ENCODE measurements at places on chromosomes 16 and 17.

DNA sequence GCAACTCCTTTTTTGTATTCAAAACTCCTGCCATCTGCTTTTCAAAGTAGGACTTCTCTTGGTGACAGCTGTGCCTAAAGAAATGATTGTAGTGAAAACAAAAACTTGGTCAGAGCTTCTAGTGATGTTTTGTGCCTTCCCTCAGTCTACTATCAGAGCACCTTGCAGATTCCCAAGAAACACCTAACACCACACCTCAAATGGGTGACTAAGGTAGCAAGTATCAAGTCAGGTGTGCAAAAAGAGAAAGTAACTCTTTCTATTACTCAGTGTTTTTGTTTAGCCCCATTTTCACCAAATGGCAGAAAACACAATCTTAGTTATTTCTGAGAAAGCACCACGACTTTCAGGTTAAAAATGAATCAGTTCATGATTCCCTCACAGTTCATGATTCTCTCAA, 2.0 kb upstream of the PMFBP1 start:
- no peak for DNase-seq

DNA sequence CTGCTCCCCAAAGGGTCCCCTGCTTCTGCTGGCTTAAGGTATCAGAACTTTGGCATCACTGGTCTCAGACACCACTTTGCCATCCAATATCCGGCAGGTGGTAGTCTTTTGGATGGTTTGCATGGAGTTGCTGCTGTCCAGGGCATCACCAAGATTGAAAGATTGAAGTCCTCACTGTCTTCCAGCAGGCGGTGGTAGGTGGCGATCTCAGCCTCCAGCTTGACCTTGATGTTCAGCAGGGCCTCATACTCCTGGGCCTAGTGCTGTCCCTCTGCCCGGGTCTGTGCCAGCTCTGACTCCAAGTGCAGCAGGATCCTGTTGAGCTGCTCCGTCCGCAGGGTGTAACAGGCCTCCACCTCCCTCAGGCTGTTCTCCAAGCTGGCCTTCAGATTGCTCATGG, 43.0 kb upstream of the TMEM97 start:
- no peak for DNase-seq

- DNase-seq, result peak; percentile 64
Observed at GRCh38 chr17:79400989-79401703, 209.7 kb downstream of the RBFOX3 start.

DNA sequence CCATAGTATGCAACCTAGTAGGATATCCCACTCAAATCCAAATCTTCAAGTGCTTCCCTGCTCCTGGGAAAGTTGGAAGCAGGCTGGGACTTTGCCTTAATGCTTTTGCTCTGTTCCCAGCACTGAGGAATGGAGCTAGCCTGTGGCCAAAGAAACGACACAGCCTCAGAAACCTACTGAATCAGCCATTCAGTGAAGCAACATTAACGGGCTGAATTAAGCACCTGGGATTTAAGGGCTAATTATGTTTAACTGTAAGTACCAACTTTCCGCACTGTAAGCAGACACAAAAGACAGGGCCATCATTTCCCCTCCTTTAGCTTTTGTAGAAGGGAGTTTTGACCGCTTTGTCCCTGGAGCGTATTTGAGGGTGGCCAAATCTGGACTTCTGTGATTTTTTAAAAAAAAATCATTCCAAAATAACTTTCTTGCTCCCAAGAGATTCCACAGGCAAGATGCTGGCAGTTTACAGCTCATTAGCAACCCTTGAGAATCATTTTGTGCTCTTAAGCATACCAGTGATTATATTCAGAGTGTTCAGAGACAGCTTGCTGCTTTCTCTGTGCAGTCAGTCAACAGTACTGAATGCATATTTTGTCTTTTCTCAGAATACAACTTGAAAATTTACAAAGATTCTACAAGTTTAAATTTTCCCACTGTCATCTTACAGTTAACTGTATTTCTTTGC, 17.6 kb upstream of the NOL11 start:
- DNase-seq, result no peak

GRCh38 chr17:15650741-15651582, 31.5 kb upstream of the FBXW10B start:
- no peak for DNase-seq

DNA sequence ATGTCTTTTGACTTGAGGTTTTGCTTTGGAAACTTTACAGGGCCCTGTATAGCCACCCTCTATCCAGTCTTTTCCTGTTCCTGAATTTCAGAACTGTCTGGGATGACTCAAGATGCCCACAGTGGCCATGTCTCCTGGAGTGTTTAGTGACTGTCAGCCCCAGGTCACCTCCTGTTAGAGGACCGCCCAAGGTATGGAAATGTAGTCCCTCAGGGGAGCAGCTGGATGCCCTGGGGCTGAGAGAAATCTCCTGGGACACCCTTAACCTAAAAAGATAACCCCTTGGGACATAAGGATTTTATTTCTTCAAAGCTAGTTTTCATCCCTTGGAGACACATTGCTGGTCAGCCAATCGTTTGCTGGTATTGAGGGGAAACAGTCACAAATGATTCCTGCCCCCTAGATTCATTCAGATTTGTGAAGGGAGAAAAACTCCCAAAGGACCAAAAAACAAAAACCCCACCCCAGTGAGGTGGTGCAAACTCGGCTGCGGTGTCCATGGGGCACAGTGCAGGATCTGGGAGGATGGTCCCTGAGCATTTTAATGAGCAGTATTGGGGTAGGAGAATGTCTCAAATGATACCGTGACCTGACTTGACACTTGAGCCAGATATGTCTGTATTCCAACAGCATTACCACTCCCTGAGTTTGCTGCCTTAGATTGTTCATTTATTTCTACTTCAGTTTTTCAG, 1.7 kb downstream of the ZNF267 start:
- DNase-seq, result peak; percentile 14

DNA sequence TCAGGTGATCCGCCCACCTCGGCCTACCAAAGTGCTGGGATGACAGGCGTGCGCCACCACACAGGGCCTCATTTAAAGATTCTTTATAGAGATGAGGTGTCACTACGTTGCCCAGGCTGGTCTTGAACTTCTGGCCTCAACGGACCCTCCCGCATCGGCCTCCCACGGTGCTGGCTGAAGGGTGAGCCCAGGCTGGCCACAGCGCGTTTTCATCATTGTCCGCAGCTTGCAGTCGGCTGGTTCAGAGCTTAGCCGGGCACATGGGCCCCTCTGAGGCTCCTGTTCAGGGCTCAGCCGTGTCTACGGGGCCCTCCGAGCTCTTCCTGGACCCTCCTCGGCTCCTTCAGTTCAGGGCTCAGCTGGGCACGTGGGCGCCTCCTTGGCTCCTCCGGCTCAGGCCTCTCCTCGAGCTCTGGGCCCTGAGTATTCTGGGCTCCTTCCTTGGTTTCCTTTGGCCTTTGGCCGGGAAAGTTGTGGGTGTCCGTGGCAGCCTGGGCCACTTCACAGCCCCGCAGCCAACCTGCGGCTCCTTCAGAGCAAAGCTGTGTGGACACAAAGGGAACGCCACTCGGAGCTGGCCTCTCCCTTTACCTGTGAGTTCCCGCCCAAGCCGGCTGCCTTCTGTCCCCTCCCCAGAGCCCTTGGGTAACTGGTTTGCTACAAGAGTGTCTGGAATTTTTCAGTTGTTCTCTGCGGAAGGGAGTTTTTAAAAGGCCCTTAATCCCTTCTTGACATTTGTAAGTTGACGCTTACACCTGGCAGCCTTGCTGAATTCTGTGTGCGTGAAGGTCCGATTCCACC, 1.2 kb upstream of the MSLN start:
- no peak for DNase-seq

DNA sequence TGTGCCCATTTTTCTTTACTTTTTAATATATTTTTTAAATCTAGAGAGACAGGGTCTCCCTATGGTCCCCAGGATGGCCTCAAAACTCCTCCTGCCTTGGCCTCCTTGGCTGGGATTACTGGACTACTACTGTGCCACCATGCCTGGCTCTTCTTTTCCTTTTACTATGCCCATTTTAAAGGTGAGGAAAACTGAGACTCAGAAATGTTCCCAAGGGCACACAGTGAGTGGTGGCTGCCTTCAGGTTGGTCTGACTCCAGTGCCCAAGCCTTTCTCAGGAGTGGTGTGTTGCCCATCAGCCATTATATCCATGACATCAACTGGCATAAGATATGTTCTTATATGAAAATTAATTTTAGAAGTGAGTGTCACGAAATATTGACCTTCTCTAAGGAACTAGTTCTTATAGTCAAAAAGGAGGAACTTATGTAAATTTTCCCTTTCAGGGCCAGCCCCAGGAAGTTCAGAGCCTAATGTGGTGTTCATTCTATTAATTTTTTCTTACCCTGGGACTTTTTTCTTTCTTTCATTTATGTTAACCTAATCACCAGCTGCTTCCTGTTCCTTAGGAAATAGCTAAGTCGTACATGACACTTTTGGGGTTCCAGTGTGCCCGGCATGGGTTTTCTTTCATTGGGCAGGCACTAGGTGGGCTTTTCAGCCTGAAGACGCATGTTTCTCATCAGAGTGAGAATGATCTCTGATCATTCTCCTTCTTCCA, 17.9 kb upstream of the SPN start:
- DNase-seq, result no peak

- no peak for DNase-seq
Observed at GRCh38 chr17:58643147-58643546, 48.7 kb downstream of the TEX14 start.

DNA sequence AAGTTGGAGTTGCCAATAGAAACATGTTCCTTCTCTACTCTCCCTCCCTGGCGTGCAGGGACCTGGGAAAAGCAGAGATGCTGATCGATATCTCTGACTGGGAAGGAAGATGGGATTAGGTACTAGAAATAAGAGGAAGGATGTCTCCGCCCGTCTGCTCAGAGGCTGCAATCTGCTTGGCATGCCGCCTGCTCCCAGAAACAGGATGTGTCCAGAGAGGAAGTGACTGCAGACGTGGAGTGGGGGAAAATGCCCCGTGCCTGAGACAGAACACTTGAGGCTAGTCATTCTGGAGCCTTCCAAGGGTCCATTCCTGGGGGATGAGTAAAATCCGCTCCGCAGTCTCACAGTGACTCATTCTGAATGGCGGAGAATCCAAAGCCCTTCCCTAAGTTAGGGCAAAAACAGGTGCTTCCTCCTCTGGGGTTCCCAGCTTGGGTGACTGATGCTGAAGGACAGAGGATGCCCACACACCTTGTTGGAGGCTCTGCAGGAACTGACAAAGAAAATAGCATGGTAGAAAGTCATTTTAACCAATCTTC, 45.0 kb upstream of the SMURF2 start:
- no peak for DNase-seq

DNA sequence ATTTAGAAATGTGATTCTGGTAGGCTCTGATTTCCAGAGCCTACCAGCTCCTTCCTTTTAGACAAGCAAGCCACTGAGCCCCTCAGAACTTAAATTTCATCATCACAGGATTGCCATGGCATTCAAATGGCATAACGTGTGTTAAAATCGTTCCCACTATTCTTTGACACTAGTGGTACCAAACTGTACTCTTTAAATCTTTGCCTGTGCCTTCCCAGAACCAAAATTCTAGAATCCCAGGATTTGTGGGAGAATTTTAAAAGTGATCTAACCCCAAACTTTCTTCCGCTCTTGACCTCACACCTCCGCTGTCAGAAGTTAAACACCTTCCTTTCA, 287 bp upstream of the INTS2 start:
- no peak for DNase-seq

DNA sequence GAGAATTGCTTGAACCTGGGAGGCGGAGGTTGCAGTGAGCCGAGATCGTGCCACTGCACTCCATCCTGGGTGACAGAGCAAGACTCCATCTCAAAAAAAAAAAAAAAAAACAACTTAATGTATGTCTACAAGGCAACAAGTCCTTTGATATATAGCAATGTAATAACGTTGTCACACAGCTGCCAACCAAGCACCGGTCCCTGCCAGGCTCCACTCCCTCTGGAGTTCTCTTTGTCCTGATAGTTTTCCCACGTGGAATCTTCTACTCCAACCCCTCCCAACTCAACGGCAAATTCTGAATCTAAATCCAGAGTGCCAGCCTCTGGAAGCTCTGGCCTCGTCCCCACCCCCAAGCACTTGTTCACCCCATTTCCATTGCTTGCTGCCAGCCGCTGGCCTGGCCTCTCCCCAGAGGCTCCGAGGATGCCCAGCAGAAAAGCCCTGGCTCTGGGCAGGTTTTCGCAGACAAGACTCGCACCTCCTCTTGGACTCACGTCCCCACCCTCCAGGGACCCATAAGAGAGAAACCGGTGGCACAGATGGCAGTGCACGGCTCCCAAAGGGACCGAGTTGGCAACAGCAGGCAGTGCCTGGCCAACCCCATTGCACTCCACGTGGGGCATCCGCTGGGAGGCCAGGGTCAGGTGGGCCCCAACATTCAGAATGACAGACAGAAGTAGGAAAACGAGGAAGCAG, 15.9 kb upstream of the CBX2 start:
- no peak for DNase-seq

DNA sequence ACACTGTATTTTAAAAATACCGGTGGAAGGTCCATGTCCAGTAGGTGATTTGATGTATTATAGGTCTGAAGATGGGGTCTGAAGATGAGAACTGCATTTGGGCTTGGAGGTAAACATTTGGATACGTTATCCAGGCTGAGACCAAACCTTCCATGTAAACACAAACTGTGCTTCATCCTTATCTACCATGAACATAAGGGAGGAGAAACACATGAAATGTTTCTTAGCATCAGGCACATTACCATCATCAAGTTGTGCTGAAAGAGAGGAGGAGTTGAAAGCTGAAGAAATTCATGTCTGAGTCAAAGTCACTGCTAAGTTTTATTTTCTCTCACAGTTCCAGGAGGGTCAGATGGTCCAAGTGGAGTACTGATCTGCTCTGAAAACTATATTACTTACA, 11.4 kb downstream of the SF3B3 start:
- no peak for DNase-seq

DNA sequence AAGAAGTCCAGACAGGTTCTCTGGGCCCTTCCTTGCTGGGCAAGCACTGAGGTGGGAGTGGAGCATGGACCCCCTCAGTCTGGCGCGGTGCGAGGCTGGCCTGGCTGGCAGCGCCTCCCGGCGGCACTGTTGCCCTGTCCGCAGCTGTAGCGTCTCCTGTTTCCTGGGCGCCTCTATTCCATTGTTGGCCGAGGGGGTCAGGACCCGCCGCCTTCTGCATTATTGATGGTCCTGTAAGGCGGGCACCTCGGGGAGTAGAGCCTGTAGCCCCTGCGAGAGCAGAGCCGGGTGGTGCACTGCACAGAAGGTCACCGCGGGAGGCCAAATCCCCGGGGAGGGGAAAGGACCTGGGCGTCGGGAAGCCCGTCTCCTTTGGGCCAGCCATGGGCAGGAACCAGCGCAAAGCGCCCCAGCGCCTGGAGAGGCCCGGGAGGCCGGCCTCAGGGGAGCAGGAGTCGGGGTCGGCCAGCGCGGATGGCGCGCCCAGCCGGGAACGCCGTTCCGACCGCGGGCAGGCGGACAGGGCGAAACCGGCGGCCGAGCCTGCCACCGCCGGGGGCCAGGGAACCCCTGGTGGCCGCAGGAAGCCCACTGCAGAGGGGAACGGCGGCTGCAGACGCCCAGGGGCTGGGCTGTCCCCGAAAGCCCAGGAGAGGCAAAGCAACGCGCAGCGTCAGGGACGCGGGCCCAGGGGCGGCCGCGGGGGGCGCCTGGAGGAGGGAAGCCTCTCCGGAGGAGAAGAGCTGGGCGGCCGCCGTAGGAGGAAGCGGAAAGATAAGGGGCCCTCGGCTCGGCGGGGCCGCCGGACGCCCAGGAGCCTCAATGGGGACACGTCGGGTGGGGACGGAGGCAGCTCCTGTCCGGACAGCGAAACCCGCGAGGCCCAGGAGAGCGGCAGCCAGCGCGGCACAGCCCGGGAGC, at the start of gene MYO15B:
Gene MYO15B, plus strand, starts transcription at position 126 of the 921 bp plus-strand sequence. Its CDS starts 258 bp downstream, at position 384.
- DNase-seq, result peak; percentile 32

Data from stimulated activated naive CD4-positive, alpha-beta T cell treated with Interleukin-2 at 50 U/mL for 16 hours (primary cell).